AG04450 (cell line): ENCODE measurements at places on chromosomes 2 and 18. TPM values are rescaled to one million over a fixed set of nuclear protein-coding genes. Genes with fewer than 3 reads are reported as not detected.

ITSN2 gene
- polyA plus RNA-seq: 22.4 and 27.3 TPM in 2 replicates

OR6B2 gene
- polyA plus RNA-seq: not detected in 2 replicates

ELOA2 gene
- polyA plus RNA-seq: not detected in 2 replicates

SERPINB4 gene
- polyA plus RNA-seq: not detected in 2 replicates

ARHGAP25 gene
- 0.38 and 0.55 TPM in 2 replicates for polyA plus RNA-seq

KIAA2012 gene
- polyA plus RNA-seq: 0.11 and 0.12 TPM in 2 replicates

NHEJ1 gene
- 21.9 and 22.9 TPM in 2 replicates for polyA plus RNA-seq

SNED1 gene
- 1.6 and 2.4 TPM in 2 replicates for polyA plus RNA-seq

PSTPIP2 gene
- 11.0 and 12.6 TPM in 2 replicates for polyA plus RNA-seq

MAPRE3 gene
- 16.4 and 16.8 TPM in 2 replicates for polyA plus RNA-seq

DNAJB2 gene
- 40.6 and 41.1 TPM in 2 replicates for polyA plus RNA-seq

REG3A gene
- polyA plus RNA-seq: not detected in 2 replicates

GRCh38 chr2:54290356-54291025 is 34.5 kb upstream of the TSPYL6 start:
- DNase-seq: no peak

- no peak for DNase-seq
Measured at GRCh38 chr2:197868206-197868605, 63.8 kb downstream of the PLCL1 start.

- no peak for DNase-seq
Measured at GRCh38 chr2:14601156-14601770, 31.3 kb upstream of the LRATD1 start.

GRCh38 chr2:85503851-85504777 is 34.9 kb upstream of the MAT2A start:
- no peak for DNase-seq

DNA sequence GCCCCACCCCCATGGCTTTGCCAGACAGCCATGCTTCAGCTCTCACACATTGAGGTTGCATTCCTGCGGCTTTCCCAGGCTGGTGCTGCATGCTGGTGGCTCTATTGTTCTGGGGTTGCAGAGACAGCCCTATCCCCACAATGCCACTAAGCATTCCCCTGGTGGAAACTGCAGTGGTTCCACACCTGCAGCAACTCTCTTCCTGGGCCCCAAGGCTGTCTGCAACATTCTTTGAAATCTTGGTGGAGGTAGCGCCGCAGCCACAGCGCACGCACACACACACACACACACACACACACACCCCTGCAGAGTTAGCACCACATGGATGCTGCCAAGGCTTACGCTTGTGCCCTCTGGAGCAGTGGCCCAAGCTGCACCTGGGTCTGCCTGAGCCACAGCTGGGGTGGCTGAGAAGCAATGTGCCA is 21.4 kb downstream of the SFXN5 start:
- no peak for DNase-seq

DNA sequence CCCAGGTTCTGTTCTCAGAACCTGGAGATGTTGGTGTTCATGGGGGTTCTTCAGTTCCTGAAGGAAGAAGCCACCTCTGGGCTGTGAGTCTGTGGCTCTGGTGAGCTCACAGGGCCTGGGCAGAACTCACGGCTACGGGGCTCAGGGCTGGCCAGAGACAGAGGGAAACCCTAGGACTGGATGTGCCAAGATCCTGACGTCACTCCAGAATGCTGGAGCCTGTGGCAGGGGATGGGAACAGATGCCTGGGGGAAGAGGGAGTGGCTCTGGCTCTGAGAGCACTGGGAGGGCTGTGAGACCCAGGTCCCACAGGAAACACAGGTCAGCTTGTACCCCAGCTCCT is at the start of gene OTOF:
TSS of gene OTOF (minus strand) at position 214 of the 343 bp plus-strand sequence.
- DNase-seq: no peak

- no peak for DNase-seq
Measured at GRCh38 chr2:14197293-14197692, 435.2 kb upstream of the LRATD1 start.

GRCh38 chr2:200138391-200139124 is 167.9 kb upstream of the SPATS2L start:
- peak; percentile 37 for DNase-seq

DNA sequence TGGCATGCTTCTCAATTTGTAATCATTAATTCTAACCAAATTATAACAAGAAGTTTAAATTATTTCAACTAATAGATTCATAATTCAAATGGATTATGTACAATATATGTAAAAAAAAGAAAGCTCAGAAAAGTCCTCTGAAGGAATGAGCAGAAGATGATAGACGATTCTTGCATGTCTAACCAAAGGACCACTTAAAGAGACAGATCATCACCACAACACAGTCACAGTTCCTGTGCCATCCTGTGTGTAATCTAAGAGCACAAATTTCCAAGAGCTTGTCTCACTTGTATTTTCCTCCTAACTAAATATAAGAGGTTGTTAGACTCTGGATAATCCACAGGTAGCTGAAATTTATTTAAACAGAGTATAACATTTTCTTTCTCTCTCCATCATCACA is 122.3 kb upstream of the CD226 start:
- DNase-seq: no peak

DNA sequence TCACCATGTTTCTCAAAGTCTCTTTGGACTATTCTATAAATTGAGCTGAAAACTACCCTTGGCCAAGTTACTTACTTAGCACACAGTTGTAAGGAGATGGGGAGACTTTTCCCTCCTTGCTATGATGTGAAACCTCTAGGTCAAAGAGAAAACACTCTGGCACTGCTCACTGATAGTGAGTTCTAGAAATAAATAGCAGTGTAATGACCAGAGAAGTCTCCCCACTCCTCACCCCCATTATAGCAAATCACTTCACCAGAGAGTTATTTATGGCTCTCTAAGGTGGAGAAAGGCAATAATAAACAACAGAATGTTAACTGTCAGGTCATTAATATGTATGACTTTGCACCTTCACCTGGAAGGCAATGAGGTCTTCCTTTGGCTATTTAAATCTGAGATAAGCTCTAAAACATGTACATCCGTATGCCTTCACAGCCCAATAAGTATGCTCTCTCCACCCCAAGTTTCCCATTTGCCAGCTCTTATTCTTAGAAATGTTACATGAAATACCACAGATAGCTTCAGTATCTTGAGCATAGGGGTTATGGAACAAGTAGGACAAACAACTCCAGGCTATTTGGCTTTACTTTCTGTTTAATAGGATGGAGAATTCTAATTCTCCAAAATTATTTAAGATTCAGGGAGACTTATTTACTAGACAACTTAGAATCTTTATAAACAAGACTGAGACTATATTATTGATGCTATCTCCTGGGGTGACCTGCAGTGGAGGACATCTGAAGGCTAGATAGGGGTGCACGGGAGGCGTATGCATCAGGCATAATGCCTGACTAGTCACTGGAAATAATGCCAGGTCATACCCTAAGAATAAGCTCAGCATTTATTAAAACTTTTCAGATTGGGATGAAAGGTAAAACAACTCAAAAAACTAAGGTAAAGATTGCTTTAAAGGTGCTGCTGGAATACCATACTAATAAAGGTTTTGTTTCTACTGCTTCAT is 65.3 kb upstream of the DTNB start:
- no peak for DNase-seq

- no peak for DNase-seq
Measured at GRCh38 chr2:183283209-183283608, 159.0 kb downstream of the NUP35 start.

DNA sequence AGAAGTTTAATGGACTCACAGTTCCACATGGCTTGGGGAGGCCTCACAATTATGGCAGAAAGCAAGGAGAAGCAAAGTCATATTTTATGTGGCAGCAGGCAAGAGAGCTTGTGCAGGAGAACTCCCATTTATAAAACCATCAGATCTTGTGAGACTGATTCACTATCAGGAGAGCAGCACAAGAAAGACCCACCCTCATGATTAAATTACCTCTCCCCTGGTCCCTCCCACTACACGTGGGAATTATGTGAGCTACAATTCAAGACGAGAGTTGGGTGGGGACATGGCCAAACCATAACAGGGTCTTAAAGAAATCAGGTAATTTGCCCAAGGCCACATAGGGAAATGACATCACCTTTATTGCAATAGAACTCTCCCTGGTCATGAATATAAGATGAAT is 1073.3 kb upstream of the ACVR2A start:
- no peak for DNase-seq

- no peak for DNase-seq
Measured at GRCh38 chr2:128552806-128553551, 234.3 kb upstream of the HS6ST1 start.

DNA sequence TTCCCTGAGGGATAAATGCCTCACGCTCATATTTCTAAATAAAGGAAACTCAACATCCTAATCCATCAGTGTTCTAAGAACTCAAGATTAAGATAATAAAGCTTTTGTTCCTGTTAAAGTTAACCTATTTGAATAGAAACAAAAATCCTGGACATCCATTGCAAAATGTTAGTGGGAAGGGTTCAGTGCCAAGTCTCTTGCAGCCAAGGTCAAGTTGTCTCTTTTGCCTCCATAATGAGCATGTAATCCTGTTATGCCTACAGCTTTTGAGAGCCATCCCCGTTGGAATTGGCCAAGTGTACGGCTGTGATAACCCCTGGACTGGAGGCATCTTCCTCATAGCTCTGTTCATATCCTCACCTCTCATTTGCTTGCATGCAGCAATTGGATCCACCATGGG is 51.3 kb upstream of the SLC14A1 start:
- DNase-seq: no peak

- DNase-seq: no peak
Measured at GRCh38 chr2:226847511-226847910, 11.7 kb downstream of the RHBDD1 start.

GRCh38 chr2:224211791-224212190 is 172.7 kb upstream of the SERPINE2 start:
- no peak for DNase-seq

GRCh38 chr2:12514631-12515437 is 201.9 kb upstream of the TRIB2 start:
- DNase-seq: no peak

DNA sequence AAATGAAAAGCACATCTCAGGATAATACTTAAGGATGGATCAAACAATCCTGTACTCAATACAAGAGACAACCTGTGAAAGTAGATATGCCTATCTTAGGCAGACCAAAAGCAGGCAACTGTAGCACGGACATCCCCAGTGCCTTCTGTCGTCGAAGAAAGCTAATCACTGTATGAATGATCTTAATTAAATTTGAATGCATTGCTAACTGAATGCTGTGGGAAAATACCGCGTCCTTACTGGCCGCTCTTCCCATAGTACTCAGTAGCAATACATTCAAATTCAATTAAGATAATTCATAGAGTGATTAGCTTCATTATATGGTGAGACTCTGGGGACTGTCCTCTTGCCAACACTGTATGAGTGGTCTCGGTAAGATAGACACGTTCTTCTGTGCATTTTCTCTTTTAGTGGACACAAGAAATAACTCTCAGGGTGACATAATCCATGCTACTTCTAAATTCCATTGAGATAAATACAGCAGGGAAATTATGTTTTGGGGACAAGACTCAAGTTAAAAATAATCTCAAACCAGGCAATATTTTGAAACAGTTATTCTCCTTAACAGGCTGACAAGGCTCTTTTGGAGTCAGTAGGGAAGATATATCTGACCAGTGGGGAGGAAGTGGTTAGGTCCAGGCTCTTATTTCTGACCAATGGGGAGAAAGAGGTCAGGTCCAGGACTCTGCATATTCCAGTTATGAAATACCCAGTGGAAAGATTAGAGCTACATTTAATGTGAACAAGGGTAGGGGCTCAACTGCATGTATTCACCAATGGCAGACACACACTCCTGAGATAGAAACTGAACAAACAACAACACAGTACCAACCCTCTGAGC is 97.3 kb downstream of the DOCK10 start:
- DNase-seq: no peak

- no peak for DNase-seq
Measured at GRCh38 chr2:82527124-82527523, 1932.0 kb downstream of the SUCLG1 start.

- DNase-seq: no peak
Measured at GRCh38 chr2:119630121-119630520, 48.9 kb upstream of the TMEM177 start.

GRCh38 chr2:207617011-207617671 is 8.1 kb downstream of the METTL21A start:
- DNase-seq: peak; percentile 96

GRCh38 chr2:71821856-71822255 is 325.8 kb downstream of the CYP26B1 start:
- DNase-seq: no peak

- no peak for DNase-seq
Measured at GRCh38 chr2:3476985-3477327, 42.4 kb downstream of the ADI1 start.

GRCh38 chr2:85769236-85769982 is 15.6 kb downstream of the ATOH8 start:
- no peak for DNase-seq

GRCh38 chr2:74385396-74385795 is 5.3 kb upstream of the DCTN1 start:
- DNase-seq: no peak

- no peak for DNase-seq
Measured at GRCh38 chr2:96097441-96097840, 18.9 kb downstream of the ADRA2B start.

DNA sequence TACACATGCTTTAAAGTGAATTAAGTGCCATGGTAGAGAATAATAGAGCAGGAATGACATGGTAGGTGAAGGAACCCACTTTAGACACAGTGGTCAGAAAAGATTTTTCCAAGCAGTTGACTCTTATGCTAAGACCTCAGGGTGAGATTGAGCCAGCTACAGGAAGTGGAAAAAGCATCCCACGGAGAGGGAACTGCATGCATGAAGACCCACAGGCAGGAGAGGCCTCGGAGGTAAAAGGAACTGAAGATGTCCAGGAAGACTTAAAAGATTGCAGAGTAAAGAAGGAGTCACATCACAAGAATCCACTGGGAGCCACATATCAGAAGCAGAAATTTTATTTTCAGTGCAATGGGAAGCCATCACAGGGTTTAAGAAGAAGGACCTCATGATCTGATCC is 499.2 kb upstream of the FAM98A start:
- DNase-seq: no peak

- no peak for DNase-seq
Measured at GRCh38 chr2:150417278-150417677, 70.2 kb downstream of the RND3 start.

DNA sequence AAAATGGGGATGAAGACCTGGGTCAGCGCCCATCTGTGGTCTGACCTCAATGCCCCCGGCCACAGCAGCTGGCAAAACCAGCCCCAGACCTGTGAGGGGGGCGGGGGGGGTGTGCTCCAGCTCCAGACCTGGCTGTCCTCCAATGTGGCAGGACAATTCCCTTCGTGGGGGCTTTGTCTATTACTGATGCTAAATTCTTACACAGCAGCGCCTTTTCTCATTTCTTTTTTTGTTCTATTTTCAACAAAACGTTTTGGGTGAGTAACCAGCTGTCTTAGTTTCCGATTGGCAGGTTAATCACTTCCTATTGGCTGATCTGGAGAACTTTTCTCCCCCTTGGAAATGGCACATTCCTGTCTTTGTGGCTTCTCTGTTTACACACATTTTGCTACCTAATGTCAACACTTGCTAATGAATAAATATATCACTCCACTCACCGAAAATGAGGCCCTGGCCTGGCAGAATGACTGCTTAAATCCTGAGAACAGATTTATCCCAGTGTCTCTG is 4.4 kb downstream of the SMAD7 start:
- no peak for DNase-seq
